ENCODE measurements at places on chromosomes 12 and 14.

GRCh38 chr12:23002381-23002780, 377.4 kb downstream of the ETNK1 start:
- no peak for DNase-seq

- DNase-seq: no peak
Measured at GRCh38 chr12:10392394-10392930, 2.6 kb upstream of the KLRK1 start.

- DNase-seq: no peak
Measured at GRCh38 chr14:61659582-61659981, 35.7 kb upstream of the HIF1A start.

DNA sequence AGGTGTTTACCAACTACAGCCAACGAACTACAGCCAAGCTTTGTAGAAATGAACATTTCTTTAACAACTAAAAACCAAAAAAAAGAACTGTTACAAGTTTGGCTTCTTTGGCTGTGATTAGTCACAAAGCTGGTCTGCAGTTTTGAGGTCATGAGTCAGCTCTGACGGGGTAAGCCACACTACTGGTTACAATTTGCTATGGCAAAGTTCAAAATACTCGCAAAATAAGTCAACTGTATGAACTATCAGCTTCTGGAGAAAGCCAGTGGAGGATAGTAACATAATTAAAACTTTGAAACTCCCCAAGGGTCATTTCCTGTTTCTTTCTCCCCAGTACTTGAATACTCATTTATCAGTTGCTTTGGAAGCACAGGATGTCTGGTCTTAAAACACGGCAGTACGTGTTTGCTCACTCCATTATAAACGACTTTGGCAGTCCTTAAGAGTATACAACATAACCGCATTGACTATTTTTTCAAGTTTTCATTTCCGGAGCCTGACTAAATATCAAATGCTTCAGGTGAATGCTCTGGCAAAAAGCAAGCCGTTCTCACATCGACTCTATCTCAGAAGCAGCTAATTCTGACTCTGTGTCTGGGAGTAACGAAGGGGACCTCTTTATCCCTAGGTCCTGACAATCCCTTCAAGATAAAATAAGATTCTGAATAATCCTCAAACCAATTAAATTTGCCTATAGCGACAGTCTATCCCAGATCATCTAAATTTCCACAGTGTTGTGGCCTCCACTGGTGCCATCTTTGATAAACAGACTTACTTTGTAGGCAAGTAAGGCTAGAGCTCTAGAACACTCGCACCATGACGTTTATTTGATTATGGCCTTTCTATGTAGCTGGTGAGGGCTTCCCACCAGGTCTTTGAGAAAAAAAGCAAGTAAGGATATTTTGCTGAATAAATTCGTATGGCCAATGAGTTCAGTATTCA, 10.6 kb downstream of the PHLDA1 start:
- DNase-seq: peak; percentile 85

GRCh38 chr14:55188686-55189295, 2.6 kb downstream of the DLGAP5 start:
- DNase-seq: no peak

GRCh38 chr12:109645194-109645593, 68.4 kb upstream of the FAM222A start:
- no peak for DNase-seq

DNA sequence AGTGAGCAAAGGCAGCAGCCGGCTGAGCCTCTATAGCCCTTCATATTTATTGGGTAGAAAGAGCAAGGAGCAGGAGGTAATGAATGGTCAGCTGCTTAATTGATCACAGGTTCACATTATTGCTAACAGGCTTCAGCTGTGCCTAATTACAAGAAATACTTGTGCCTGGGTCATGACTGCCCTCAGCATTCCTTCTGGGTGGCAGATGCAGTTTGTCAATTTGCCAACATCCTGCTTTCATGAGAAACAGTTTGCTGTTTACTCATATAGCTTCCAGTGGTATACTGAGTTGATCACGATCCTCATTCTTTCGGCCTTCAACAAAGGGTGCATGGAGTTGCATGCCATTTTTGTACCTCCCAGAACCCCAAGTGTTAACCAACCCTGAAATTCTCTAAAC, 81.0 kb upstream of the PLEKHG7 start:
- no peak for DNase-seq

GRCh38 chr12:4289998-4290790, 16.6 kb downstream of the CCND2 start:
- DNase-seq: peak; percentile 32

GRCh38 chr12:94545935-94546771, 86.5 kb upstream of the CEP83 start:
- peak; percentile 79 for DNase-seq

GRCh38 chr12:5615760-5616159, 183.9 kb downstream of the NTF3 start:
- no peak for DNase-seq

DNA sequence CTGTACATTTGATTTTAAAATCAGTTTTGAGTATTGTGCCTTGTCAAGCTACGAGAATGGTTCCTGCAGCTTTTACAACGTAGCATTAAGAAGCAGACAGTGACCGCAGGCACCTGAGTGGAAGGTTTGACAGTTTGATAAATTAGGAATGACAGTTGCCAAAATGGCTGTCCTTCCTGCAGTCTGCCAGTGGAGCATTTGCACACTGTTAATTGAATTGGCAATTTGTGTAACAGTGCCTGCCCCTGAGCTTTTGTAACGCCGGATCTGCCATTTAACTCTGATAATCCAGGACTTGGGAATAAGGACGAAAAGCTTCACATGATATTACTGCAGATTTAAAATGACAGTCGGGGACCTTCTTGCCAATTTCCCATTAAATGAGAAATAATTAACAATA, 385.3 kb downstream of the NPAS3 start:
- DNase-seq: no peak

GRCh38 chr12:76738824-76739579, 24.9 kb upstream of the ZDHHC17 start:
- no peak for DNase-seq

GRCh38 chr12:68630598-68630997, 19.9 kb downstream of the RAP1B start:
- DNase-seq: no peak

DNA sequence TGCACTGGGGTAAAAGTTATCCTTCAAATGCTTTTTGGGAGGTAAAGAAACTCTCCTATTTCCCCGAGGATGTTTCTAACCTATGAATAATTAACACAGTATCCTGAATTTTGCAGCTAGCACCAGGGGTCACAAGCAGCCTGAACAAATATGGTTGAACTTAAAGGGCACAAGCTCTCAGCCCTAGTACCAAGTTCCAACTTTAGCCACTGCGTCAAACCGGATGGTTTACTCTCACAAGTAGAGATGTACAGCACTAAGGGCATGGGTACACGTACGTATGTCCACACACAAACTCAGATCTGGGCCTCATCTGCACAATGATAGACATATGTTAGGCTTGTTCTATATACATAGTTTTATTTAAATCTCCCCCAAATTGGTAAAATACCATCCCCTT, 4.7 kb downstream of the CCDC88C start:
- DNase-seq: peak; percentile 4

- DNase-seq: no peak
Measured at GRCh38 chr12:92866418-92866817, 62.7 kb downstream of the EEA1 start.

- no peak for DNase-seq
Measured at GRCh38 chr12:12807970-12808702, 5.0 kb upstream of the DDX47 start.

GRCh38 chr12:47755655-47756562, 2.8 kb downstream of the RAPGEF3 start:
- DNase-seq: no peak

DNA sequence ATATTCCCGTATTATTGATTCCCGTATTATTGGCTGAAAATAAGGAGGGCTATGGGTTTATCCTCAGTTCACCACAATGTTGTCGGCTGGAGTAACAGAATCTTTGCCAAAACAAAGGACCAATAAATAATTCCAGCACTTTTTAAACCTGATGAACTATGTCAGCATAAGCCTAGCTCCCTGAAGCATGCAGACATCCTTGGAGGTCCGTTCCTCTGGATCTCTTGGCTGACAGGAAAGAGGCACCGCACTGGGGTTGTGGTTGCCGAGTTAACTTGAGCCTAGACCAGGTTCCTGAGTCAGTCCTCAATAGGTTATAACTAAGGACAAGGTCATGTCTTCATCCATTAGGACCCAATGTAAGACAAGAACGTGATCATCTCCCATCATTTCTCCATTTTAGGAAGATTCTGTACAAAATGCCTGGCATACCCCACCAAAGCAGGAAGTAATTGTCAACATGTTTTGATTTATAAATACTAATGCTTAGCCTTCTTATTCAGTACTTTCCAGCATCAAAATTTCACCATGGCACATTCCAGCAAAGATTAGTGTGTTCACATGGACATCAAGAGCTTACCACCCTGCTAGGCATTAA, 36.6 kb downstream of the NID2 start:
- no peak for DNase-seq

- DNase-seq: peak; percentile 55
Measured at GRCh38 chr12:4275016-4275869, 1.7 kb downstream of the CCND2 start.

DNA sequence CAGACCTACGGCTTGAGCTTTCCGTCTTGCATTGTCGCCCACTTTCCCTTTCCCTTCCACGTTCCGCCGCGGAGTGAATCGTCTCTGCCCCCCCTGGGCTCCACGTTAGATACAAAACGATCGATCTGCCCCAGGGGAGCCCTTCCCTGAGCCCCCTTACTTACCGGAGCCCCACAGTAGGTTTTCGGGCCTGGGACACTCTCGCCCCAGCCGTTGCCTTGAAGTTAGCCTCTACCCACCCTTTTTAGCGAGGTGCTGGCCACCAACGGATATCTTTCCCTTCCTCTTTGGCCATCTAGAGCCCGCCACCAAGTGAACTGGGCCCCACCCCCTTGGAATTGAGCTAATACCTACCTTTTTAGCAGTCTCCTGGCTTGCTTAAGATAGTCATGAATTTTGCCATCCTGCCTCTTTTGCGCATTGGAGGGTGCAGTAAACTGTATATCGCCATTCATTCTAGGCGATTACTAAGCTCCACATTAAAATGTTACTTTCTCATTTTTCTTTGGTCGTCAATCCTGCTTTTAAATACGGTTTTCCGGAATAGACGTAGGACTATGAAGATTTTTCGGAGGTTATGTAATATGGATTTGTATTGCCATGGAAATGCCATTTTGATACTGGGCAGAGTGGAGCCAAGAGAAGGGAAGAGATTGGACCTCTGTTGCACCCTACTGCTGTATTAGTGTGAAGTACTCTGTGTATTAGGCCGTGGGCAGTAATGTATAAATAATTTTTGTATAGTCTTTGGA, 764 bp downstream of the RBM25 start:
- peak; percentile 57 for DNase-seq

GRCh38 chr14:24659916-24660570, 26.1 kb upstream of the GZMB start:
- DNase-seq: no peak

- peak; percentile 62 for DNase-seq
Measured at GRCh38 chr14:27427796-27428195, 830.0 kb upstream of the NOVA1 start.

GRCh38 chr14:61420326-61420725, 98.9 kb downstream of the PRKCH start:
- peak; percentile 89 for DNase-seq

DNA sequence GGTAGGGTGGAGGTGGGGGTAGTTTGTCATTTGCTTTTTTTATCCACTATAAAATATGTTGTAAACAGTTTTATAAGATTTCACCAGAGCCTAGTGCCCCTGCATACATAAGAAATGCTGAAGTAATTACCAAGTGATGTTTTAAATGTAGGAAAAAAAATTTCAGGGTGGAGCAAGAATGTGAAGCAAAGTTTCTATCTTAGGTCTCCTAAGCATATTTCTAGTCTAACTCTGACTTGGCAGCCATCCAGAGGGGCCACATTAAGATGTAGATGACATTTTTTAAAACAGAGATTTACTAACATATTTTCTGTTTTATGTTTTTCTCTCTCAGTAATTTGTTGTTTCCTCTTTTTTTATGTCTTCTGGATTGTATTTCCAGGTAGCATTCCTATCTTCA, 15.8 kb upstream of the KRAS start:
- DNase-seq: no peak

DNA sequence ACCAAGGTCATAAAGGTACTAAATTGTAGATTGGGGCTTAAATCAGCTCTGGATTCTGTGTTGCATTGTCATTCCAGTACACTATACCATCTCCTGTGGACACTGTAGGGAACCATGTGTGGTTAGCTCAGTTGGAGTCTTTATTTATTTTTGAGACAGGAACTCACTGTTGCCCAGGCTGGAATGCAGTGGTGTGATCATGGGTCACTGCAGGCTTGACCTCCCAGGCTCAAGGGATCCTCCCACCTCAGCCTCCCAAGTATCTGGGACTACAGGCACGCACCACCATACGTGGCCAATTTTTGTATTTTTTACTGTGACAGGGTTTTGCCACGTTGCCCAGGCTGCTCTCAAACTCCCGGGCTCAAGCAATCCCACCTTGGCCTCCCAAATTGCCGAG, 6.7 kb downstream of the PAPOLA start:
- DNase-seq: no peak

- no peak for DNase-seq
Measured at GRCh38 chr14:32607399-32607798, 278.3 kb downstream of the AKAP6 start.

GRCh38 chr14:100622708-100623485, 35.7 kb upstream of the BEGAIN start:
- no peak for DNase-seq

GRCh38 chr12:125373375-125373774, 308.1 kb downstream of the AACS start:
- no peak for DNase-seq
